GM04504 (cell line): ENCODE measurements at places on chromosomes 11 and 22.

GRCh38 chr11:36131721-36132397 lies 157.4 kb downstream of the COMMD9 start:
- DNase-seq = peak; percentile 11

DNA sequence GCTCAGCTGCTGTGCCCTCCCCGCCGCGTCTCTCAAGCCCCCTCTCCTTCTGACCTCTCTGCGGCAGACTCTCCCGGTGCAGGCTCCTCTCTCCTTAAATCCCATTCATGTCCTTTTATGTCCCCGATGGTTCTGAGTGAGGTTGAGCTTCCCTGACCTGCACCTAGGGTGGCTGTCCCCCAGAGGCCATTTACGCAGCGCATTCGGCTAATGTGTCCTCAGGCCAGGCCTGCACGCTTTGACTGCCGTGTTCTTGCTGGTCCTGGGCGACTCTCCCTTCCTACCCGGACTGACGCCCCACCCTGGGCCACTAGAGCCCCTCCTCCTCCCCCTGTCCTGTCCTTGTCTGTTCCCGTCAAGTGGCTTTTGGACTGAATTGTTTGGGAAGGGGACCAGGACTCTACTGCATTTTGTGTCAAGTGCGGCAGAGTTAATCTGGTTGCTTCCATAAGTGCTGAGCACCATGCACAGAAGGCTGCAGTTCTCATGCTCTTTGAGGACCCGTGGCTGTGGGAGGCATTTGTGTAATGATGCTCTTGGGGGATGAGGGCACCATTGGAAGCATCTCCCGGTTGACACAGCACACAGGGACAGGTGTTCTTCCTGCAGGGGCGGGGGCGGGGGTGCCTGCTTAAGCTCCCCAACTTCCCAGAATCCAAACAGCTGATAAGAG lies 37.1 kb downstream of the IGHMBP2 start:
- no peak for DNase-seq

DNA sequence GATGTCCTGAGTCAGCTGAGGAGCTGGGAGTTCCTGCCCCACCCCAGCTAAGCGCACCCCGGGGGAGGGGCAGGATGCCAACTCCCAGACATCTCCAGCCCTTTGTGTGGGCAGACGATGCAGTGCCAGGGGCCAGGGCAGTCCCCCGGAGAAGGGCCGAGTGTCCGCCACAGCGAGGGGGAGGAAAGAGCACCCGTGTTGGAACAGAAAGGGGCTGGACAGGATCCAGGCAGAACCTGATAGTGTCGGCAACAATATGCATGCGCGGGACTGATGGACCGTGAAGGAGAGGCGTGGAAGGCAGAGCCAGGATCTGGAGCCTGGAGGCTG lies 1434.7 kb downstream of the BRD1 start:
- DNase-seq = no peak

GRCh38 chr11:8776209-8776608 lies 93.6 kb downstream of the RPL27A start:
- DNase-seq = no peak

DNA sequence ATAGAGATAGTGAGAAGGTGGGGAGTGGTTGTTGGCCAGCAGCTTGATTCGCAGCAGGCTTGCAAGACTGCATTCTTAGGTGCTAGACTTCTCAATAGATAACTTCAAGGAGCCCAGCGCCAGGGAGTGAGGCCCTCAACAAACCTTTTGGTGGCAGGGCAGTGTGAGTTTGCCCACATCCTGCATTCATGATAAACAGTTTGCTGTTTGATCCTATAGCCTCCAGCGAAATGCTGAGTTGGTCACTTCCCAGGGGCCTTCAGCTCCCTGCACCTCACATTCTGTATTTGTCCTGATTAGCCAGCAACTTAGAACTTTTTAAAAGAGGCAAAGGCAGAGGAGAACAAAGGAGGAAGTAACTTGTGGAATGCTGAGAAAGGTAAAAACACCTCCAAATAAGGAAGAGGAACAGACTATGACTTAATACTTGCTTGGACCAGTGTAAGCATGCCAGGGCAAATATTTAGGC lies 25.1 kb downstream of the OR10A6 start:
- no peak for DNase-seq

- no peak for DNase-seq
Measured at GRCh38 chr22:26168330-26168851, 871 bp upstream of the SEZ6L start.

GRCh38 chr22:29695129-29695926 lies 24.5 kb upstream of the CABP7 start:
- DNase-seq = peak; percentile 13

DNA sequence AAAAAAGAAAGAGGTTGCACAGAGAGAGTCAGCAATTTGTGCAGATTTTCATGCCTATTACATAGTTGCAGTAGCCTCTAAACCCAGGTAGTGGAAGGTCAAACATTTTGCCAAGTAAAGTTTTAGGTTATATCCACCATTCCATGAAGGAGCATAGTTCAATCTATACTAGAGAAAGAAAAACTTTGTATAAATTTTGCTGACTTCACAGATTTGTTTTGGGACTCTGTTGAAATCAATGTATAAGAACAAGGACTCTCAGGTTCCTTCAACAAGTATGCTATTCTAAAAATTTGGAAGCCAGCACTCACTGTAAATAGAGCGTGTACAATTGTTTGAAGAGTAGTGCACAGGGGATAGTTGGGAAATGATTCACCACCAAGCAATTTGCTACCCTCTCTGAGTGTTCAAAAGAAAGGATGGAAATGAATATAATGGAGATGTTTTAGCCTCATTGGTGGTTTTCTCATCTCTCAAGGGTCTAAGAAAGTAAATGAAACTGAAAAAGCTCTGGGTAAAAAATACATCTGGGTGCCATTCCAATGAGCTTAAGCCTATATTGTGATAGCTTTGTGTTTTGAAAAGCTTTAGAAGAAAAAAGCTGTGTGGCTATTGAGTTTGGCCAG lies 508.4 kb upstream of the LUZP2 start:
- no peak for DNase-seq

- DNase-seq = peak; percentile 92
Measured at GRCh38 chr22:35477911-35478582, 62.6 kb upstream of the RASD2 start.

DNA sequence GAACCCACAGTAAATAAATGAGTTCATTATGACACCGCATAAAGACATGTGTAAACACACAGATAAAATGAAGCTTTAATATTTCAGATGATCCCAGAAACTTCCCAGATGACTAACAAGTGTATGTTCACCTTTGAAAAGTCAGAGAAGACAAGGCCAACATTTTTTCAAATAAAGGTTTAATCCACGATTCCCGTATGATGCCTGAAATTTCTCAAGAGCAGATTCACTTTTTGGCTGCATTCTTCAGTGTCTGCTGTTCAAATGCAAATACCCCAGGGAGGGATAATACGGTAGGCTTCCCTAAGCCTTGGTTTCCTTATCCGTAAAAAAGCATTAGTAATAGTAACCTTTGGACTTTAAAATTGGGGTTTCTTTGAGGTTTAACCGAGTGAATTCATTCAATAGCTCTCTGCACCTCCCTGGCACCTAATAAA lies 62.5 kb downstream of the SYTL2 start:
- no peak for DNase-seq

- no peak for DNase-seq
Measured at GRCh38 chr11:116312570-116313391, 460.0 kb downstream of the BUD13 start.

DNA sequence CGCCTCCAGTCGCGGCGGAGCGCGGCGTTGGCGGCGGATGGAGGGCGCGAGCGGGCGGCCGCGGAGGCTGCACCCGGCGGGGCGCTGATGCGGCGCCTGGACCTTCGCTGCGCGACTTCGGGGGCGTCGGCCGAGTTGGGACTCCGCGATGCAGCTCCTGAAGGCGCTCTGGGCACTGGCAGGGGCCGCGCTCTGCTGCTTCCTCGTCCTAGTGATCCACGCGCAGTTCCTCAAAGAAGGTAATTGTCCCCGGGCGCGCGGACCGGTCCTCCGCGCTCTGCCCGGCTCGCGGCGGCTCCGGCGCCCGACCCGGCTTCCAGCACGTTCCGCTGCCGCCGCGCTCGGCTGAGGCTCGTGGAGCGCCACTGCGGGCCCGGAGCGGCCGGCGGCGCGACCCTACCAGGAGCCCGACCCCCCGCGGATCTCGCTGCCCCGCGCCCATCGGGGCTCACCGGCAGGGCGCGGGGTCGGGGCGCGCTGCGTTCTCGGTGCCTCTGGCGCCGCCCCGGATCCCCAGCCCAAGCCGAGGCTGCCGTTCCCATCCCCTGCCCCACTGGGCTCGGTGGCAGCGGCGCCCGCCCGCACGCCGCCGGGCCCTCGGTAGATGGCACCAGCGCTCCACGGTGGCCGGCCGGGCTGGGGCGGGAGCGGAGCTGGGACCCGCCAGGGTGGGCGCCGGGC lies 1251.2 kb downstream of the BRD1 start:
- no peak for DNase-seq

- DNase-seq = no peak
Measured at GRCh38 chr22:30116362-30117117, 36.3 kb downstream of the HORMAD2 start.

DNA sequence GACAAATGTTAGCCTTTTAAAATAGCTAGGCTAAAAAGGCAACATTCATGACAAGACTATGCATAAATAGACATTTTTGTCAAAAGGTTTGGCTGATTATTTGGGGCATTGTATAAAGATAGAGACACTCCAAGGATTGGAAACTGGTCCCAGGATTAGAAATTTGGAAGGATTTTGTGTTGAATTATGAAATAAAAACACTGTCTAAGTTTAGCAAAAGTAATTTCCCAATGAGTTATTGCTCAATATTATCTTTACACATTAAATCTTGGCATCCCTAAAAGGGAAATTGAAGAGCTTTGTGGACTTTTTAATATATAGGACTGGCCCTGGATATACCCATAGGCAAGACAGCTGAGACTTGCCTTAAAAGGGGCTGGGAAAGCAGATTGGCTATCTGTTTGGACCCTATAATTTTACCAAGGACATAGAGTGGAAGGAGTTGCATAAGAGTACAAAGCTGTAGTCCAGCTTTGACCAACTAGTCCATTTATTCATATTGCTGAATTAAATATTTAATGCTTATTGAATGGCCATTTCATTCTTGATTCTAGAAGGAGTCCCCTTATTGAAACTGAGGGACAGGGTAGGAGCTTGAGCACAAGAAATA lies 382.7 kb downstream of the METTL15 start:
- no peak for DNase-seq

DNA sequence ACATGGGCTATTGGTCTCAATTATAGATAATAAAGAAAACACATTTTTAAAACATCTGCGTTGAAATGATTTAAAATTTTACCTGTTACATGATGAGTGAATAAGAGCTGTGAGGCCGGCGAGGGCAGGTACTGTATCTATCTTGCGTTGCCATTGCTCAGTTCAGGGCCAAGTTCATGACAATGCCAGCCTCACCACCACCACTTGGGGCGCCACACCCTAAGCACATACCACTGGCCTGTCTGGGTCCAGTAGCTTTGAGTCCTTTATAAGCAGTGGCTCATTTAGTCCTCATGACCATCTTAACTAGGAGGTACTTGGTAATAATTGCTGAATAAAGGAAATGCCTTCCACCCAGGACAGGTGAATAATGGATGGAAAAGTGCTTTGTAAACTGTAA lies 14.5 kb upstream of the MB start:
- DNase-seq = no peak

GRCh38 chr11:133720951-133721350 lies 124.4 kb downstream of the SPATA19 start:
- no peak for DNase-seq

- DNase-seq = no peak
Measured at GRCh38 chr11:8792710-8793109, 110.1 kb downstream of the RPL27A start.

GRCh38 chr11:69377029-69377952 lies 83.3 kb downstream of the MYEOV start:
- no peak for DNase-seq

GRCh38 chr11:86013713-86014112 lies 55.2 kb downstream of the PICALM start:
- no peak for DNase-seq

GRCh38 chr11:91850533-91851275 lies 373.9 kb upstream of the FAT3 start:
- no peak for DNase-seq

- DNase-seq = no peak
Measured at GRCh38 chr11:11311169-11311568, 41.9 kb downstream of the CSNK2A3 start.

DNA sequence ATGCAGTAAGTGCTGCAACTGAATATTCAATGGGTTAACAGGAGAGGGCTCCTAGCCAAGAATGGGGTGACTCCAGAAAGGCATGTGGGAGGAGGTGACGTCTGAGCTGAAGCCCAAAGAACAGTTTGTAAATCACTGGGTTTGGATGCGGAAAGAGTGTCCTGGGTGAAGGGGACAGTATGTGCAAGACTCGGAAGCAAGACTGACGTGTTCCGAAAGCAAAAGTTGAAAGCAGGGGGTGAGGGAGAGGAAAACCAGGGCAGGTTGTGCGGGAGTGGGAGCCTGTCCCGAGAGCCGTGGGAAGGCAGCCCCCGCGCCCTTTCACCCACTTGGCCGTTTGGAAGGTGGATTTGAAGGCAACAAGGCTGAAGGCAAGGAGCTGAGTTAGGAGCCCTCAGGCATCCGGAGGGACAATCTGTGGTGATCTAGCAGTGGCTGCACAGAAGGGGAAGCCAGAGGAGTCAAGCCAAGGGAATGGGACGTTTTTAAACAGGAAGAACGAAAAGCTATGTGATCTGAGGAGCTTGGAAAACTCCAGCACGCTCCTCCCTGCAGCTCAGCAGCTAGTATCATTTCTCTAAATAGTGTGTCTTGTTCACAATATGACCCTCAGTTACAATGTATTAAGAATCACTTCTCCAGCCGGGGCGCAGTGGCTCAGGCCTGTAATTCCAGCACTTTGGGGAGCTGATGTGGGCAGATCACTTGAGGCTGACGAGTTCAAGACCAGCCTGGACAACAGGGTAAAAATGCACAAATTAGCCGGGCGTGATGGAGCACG lies 7.7 kb downstream of the SLC25A18 start:
- peak; percentile 66 for DNase-seq

DNA sequence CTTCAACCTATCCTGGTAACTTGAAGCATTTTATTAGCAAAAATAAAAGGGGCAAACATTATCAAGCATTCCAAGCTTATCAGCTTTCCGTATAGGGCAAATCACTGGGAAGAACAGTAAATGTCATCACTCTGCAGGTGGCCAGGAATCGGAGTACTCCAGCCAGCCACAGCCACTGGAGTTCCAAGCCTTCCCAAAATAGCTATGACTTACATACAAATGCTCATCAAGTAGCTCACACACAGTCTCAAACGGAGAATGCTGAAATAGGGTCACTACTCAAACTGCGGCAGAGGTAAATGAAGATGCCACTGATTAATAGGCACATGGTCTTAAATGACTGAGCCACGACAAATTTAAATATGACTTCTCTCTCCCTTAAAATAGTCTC lies 2.1 kb downstream of the USP28 start:
- DNase-seq = no peak

GRCh38 chr11:102272047-102272824 lies 45.0 kb upstream of the BIRC3 start:
- no peak for DNase-seq
